CD4-positive, alpha-beta T cell treated with Interleukin-4 for 1 hour (primary cell): ENCODE measurements at places on chromosomes 6 and 20.

DNA sequence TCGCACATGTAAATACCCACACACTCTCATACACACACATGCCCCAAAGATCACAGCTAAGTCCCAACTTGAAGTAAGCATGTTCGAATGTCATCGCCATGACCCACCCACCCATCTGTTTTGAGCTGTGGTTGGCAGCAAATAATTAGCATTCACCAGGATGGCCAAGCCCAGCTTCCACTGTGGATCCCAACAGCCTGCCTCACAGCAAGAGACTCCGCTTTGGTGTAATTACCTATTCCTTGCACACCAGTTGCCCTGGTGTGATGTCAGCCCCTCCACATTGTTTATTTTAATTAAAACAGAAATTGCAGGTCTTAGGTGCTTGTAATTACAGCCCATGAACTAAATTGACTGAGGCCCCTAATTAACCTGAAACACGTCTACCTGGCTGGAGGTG, 81.1 kb downstream of the MAFB start:
- no peak for DNase-seq

GRCh38 chr20:11260611-11261010, 586.8 kb upstream of the JAG1 start:
- no peak for DNase-seq

DNA sequence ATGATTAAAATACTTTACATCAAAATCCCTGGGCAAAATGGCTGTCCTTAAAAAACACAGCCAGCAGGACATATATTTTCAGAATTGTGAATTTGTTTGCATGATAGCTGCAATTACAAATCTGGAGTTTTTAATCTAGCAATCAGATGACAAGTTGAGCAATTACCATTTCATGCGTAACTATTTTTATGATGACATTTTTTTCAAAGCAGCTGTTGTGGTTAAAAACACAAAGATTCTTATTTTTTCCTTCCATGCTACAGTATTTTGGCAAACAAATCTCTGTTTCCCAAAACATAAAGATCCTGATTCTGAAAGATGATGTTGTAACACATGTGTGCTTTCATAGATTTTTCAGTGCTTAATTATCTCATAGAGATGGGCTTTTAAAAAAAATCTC, 90.2 kb downstream of the PHACTR1 start:
- no peak for DNase-seq

- DNase-seq: no peak
Measured at GRCh38 chr6:70838907-70839285, 118.0 kb downstream of the B3GAT2 start.

DNA sequence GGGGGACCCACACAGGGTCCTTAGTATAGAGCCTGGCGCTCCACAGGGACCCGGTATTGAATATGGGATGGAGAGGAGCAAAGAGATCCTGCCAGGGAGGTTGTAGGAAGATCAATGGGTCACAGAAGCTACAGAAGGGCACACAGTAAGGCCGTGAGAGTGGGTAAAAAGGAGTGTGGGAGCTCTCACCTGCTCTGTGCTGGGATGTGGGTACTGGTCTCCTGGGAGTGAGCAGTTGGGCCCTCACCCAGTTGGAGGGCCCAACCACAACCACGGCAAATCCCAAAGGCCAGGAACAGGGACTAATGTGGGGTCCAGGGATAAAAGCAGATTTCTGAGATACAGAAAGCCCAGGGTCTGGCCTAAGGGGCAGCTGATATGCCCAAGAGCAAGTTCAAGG, 73.4 kb upstream of the RNF24 start:
- DNase-seq: no peak

GRCh38 chr6:33622456-33623431, 1.6 kb downstream of the ITPR3 start:
- DNase-seq: no peak

DNA sequence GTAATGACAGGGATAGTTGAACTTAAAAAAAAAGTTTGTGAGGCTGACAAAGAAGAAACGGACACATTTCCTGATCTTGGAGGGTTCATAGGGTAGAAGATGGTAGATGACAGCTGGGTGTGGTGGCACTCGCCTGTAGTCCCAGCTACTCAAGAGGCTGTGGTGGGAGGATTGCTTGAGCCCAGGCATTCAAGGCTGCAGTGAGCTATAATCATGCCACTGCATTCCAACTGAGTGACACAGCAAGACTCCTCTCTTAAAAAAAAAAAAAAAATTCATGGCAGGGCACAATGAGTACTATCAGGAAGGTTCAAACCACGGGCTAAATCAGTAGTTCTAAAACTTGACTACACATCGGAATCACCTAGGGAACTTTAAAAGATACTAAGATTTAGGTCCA, 2.0 kb upstream of the MICA start:
- no peak for DNase-seq

- DNase-seq: no peak
Measured at GRCh38 chr6:133705066-133705465, 183.8 kb upstream of the TCF21 start.

DNA sequence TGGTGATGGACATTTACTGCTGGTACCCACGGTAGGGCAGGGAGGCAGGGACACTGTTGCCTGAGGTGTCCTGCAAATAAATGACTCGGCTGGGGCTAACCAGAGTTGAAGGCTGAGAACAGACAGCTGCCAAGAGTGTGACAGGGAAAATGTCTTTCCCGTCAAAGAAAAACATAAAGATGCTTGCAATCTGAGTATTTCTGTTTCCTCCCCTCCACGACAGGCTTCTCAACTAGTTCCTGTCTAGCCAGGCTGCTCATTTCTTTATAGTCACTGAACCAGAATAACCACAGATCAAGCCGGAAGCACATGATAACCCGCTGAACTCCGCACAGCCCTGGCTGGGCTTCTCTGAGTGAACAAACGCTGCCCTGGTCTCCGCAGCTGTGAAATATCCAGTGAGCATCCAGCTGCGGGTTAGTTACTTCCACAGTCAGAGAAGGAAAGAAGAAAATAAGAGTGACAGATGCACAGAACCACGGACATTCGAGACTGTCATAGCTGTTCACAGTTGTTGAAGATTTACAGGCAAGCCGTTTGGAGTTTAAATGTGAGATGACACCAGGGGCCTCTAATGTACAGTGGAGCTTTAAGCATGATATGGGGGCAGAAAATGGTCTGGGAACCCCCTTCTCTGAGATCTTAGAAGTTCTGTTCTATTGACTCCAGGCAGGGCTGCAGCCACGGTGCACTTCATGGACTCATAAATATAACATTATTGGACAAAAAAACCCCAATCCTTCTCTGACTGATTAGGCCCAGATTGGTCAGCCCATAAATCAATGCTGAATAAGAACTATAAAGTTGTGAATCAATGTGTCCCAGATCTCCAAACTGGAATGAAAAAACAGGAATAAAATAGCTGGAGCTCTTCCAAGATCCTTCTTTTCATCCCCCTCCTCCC, 299.9 kb upstream of the SUPT3H start:
- DNase-seq: peak; percentile 61

- no peak for DNase-seq
Measured at GRCh38 chr6:139355172-139355571, 19.3 kb downstream of the CITED2 start.

GRCh38 chr6:83770910-83771309, 62.0 kb upstream of the SNAP91 start:
- DNase-seq: no peak

- no peak for DNase-seq
Measured at GRCh38 chr6:6707143-6707542, 118.6 kb downstream of the LY86 start.

GRCh38 chr6:126574301-126574700, 234.4 kb downstream of the CENPW start:
- no peak for DNase-seq

- DNase-seq: no peak
Measured at GRCh38 chr6:111632468-111633247, 27.0 kb upstream of the TRAF3IP2 start.

- DNase-seq: peak; percentile 59
Measured at GRCh38 chr20:52312132-52312729, 120.7 kb upstream of the ZFP64 start.

- no peak for DNase-seq
Measured at GRCh38 chr6:15351631-15352030, 105.8 kb downstream of the JARID2 start.

GRCh38 chr6:20805021-20805420, 270.8 kb downstream of the CDKAL1 start:
- DNase-seq: no peak

GRCh38 chr6:129490521-129491255, 219.3 kb downstream of the ARHGAP18 start:
- DNase-seq: peak; percentile 89

DNA sequence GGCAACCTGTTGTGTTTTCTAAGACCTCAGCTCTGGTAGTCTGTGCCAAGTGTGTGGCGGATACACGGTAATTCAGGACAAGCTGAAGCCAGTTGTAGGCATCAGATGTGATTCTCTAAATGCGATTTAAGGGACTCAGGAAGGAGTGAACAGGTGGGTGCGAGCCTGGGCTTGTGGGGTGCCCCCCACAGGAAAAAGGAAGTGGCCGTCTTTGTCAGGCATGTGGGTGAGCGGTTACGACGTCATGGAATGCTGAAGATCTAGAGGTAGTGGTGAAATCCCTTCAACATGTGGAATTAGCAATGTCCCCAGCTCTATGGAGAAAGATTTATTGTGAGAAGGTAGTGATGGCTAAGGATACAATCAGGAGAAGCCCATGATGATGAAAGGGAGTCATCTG, 95.1 kb upstream of the EXOC2 start:
- no peak for DNase-seq

DNA sequence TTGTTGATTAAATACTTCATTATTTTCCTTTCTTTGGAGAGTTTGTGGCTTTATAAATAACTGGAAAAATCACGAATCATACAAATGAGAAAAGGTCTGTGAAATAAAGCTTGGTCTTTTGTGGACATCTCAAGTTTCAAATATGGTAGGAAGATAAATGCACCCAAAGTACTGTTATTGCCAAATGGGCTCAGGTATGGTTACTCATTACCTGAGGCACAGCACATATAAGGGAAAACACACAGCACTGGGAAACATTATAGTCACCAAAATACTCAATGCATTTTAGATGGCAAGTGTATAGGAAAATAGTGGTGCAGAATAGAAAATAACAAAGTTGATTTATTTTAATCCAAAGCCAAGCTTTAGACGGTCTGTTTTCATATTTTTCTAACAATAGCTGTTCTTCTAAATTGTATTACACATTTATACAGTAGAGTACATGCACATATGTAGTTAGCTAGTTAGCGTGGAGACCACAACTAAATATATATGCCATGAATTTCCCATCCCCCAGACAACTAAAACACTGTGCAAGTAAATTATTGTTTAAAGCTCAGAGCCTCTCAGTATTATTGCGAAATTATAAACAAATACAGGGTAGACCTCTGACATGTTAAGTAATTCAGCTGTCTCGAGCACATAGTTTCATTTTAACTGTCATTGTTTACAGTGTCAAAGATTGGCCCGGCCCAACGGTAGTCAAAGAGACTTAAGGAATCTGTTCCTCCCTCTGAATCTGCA, 336.0 kb downstream of the SYNE1 start:
- no peak for DNase-seq

- no peak for DNase-seq
Measured at GRCh38 chr6:112639391-112639831, 292.3 kb downstream of the RFPL4B start.

DNA sequence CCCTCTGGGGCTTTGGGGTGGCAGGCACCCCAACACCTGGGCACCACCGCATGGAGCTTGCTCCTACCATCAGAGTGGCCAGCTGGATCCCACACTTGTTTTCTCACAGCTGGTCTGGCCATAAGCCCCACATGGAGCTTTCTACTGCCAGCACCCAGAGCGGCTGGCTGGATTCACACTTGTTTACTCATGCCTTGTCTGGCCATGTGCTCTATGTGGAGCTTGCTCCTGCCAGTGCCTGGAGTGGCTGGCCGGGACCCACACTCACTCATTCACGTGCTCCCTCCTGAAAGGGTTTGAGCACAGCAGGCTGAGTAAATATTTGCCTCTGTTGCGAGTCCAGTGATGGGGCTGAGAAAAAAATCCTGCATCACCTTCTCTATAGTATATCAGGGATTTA, 487.0 kb downstream of the CD109 start:
- DNase-seq: no peak

GRCh38 chr6:160138839-160139419, 17.3 kb downstream of the SLC22A1 start:
- no peak for DNase-seq

GRCh38 chr20:61733216-61733615, 332.5 kb downstream of the TAF4 start:
- no peak for DNase-seq

DNA sequence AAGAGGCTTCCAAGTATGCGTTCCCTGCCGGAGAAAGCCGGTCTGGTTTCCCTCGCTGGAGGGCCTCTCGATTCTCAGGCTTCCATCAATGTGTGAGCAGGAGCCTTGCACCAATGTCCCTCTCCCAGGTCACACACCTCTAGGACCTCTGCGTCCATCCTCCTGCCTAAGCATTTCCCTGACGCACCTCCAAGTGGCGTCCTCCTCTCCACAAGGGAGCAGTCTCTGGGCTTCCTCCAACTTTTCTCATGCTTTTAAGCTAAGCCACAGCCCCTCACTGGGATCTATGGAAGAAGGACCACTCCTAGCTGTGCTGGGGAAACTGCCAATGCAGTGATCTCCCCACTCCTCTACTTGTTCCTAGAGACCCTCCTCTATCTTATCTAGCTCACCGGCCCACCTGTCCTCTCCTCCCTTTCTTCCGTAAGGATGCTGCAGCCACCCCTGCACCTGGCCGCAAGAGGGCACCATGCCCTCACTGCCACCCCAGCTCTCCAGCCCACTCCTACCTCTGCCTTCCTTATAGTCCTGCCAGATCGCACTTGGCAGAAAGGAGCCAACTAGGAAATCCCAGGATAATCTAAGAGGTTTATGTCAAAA, 258.7 kb downstream of the LRFN2 start:
- peak; percentile 41 for DNase-seq

- no peak for DNase-seq
Measured at GRCh38 chr6:108133594-108134179, 32.1 kb upstream of the NR2E1 start.

DNA sequence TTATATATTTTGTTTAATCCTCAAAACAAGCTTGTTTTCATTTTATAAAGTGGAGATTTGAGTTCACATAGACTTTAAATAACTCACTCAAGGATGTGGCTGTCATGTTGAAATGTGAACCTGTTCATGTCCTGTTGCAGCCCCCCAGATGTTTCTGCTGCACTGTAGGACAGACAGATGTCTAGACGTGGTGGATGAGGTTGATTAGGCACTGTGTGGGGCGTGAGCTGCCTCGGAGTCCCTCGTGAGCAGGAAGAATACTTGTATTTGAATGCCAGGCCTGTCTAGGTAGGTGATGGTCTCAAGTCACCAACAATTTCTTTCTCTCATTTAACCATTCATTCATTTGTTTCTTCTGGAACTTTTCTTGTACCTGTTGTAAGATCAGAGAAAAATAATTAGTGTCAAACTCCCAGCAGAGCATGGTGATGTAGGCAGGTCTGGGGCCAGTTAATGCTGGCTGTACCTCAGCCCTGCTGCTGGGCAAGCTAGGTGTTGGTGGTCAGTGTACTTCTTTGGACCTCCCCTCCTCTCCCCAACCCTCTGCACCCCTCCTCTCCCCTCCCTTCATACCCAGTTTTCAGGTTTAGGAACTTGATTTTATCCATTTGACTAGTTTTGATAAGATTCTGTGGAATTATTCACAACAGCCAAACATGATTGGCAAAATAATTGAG, 34.0 kb downstream of the AFDN start:
- DNase-seq: no peak
